ENCODE measurements at places on chromosomes 13 and 19.

- no peak for DNase-seq
Observed at GRCh38 chr19:2809387-2810140, 10.1 kb upstream of the ZNF554 start.

- DNase-seq = peak; percentile 54
Observed at GRCh38 chr13:92122186-92122853, 723.9 kb downstream of the GPC5 start.

DNA sequence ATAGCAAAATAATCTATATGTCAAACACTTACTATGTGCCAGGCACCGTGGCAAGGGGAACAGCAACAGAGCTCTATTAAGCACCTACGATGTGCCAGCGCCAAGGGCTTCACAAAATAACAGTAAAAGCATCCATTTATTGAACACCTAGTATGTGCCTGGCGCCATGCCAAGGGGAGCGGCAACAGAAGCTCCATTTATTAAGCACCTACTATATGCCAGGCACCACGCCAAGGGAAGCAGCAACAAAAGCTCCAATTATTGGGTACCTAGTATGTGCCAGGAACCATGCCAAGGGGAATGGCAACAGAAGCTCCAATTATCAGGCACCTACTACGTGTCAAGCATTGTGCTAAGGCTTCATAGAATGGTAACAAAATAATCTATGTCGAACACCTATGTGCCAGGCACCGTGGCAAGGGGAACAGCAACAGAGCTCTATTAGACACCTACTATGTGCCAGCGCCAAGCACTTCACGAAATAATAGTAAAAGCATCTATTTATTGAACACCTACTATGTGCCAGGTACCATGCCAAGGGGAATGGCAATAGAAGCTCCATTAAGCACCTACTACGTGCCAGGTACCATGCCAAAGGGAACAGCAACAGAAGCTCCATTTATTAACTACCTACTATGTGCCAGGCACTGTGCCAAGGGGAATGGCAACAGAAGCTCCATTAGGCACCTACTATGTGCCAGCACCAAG lies 107.7 kb downstream of the PTPRS start:
- no peak for DNase-seq

GRCh38 chr13:110185696-110186095 lies 121.3 kb downstream of the COL4A1 start:
- DNase-seq = no peak

DNA sequence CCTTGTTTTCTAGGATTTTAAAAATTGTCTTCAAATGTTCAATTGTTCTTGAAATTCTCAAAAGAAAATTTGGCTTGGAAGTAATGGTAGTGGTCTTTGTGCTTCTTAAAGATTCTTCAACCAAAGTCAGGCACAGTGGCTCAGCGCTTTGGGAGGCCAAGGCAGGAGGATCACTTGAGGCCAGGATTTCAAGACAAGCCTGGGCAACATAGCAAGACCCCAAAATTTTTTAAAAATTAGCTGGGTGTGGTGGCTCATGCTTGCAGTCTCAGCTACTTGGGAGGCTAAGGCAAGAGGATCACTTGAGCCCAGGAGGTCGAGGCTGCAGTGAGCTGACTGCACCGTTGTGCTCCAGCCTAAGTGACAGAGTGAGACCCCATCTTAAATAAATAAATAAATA lies 153.5 kb upstream of the ZNF507 start:
- no peak for DNase-seq

- DNase-seq = peak; percentile 65
Observed at GRCh38 chr19:44718441-44719261, 19.7 kb downstream of the CEACAM16 start.

GRCh38 chr19:54426291-54426931 lies 11.1 kb downstream of the TTYH1 start:
- no peak for DNase-seq

- no peak for DNase-seq
Observed at GRCh38 chr13:105184201-105184600, 1351.3 kb downstream of the EFNB2 start.

DNA sequence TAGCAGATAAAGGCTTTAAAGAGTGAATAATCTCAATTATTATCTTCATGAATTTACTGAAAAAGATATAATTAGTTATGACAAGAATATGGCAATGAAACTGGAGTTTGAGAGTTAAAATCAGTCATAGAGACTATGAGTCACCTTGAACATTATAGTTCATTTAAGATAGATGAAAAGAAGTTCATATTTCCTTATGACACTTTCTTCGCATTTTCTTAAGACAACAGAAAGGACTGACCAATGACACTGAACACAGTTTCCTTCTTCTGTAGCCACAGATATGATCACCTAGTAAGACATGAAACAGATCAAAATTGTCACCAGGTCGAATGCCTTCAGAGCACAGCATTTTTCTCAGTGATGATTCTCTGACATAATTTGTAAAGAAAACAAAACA lies 202.1 kb downstream of the KLF12 start:
- no peak for DNase-seq

- DNase-seq = peak; percentile 98
Observed at GRCh38 chr19:48568345-48568886, 16.4 kb downstream of the SULT2B1 start.

DNA sequence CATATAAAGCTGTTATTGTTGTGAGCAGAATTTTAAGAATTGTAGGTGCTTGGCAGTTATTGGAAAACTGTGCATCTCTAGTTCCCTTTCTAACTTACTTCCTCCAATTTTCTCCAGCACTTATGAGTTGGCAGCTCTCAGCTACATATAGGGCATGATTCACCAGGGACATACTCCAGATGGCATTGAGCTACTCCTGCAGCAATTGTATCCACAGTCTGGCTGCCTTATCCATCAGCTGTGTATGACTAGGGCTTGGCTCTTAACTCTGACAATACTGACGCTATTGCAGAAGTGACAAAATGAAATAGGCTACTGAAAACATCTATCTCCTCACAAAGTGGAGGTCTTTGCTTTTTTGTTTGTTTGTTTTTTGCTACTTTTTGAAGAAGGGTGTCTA lies 276.7 kb downstream of the POU4F1 start:
- peak; percentile 24 for DNase-seq

DNA sequence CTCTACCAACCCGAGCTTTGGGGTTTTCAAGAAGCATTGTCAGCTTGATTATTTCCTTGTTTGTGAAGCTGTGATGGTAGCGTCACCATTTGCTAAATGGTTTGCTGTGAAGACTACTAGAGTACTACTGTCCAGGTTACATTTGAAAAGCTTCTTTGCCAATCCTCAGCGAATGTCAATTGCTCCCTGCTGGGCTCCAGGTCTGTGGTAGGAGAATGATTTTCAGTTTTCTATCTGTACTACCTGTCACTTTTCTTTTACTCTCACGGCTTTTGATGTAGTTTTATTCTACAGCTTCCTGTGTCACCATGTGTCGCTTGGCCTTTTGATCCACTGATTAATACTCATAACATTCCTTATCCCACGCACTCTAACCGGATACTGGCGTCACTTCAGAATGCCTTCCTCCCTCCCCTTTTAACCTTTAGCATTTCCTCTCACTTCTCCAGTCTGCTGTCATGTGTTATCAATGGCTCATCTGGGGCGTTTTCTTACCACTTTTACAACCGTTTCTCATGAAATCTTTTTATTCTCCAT lies 7.5 kb upstream of the GPR183 start:
- DNase-seq = no peak

- peak; percentile 89 for DNase-seq
Observed at GRCh38 chr13:30832845-30833332, 73.2 kb upstream of the MEDAG start.

- no peak for DNase-seq
Observed at GRCh38 chr19:7535998-7536695, 630 bp downstream of the PNPLA6 start.

GRCh38 chr13:98974053-98974452 lies 3.8 kb downstream of the DOCK9 start:
- DNase-seq = no peak

- DNase-seq = no peak
Observed at GRCh38 chr19:2791440-2791839, 6.1 kb downstream of the THOP1 start.

DNA sequence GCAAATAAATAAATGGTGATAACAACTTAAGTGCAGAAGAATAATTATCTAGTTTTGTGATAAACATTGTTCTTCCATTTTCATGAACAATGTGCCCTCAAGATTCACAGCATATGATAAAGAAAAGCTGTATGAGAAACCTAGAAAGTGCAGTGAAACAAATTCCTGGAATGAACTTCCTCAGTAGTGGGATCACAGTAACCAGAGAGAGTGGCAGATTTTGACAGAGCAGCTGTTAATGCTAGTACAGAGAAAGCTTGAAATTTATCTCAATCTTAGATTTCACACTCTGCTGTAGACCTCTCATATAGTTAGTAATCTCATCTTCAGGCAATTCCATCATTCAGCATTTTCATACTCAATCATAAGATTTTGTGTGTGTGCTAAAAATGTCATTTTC lies 664.9 kb downstream of the PCDH9 start:
- DNase-seq = no peak

- peak; percentile 62 for DNase-seq
Observed at GRCh38 chr19:51607920-51608562, 22.2 kb downstream of the SIGLEC5 start.

DNA sequence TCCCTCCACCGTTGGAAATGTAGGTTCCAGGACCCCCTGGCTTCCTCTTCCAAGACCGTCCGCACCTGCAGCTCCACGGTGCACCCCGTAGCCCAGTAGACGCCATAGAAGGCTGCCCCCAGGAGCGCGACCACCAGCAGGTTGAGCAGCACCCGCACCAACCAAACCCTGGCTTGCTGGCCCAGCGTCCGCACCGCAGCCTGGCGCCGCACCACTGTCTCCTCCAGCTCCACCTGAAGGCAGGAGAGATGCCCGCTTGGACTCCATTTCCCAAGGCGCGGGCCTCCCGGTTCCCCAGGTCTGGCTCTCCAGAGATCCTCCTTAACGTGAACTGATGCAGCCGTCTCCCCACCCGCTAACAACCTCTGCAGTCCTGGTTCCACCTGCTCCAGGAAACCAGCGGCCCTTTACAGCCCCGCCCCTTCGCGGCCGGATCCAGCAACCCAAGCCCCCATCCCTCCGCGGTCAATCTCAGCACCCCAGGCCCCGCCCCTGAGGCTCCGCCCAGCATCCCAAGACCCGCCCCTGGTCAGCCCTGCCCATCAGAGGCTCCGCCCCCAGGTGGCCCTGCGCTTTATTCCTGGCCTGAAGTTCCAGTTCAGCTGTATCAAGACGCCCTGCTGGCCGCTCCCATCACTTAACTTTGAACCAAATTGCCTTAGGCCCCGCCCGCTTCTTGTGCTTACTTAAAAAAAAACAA lies 5.0 kb upstream of the LENG1 start:
- DNase-seq = no peak

Data from MCF 10A (cell line).